ENCODE measurements at places on chromosomes 5 and 9.

GRCh38 chr9:132597073-132597775, 14.8 kb downstream of the BARHL1 start:
- H3K27me3 ChIP-seq = no peaks in the 10 kb centered on the region
- no peak overlapping the region for H3K4me3 ChIP-seq
- no peak overlapping the region for H3K27ac ChIP-seq
- H3K36me3 ChIP-seq = no peaks in the 10 kb centered on the region

GRCh38 chr9:107188376-107188775, 94.7 kb upstream of the RAD23B start:
- no peaks in the 10 kb centered on the region for H3K27me3 ChIP-seq
- H3K4me1 ChIP-seq = no peaks in the 10 kb centered on the region
- H3K36me3 ChIP-seq = no peaks in the 10 kb centered on the region
- no peak for DNase-seq
- H3K27ac ChIP-seq = no peak overlapping the region

DNA sequence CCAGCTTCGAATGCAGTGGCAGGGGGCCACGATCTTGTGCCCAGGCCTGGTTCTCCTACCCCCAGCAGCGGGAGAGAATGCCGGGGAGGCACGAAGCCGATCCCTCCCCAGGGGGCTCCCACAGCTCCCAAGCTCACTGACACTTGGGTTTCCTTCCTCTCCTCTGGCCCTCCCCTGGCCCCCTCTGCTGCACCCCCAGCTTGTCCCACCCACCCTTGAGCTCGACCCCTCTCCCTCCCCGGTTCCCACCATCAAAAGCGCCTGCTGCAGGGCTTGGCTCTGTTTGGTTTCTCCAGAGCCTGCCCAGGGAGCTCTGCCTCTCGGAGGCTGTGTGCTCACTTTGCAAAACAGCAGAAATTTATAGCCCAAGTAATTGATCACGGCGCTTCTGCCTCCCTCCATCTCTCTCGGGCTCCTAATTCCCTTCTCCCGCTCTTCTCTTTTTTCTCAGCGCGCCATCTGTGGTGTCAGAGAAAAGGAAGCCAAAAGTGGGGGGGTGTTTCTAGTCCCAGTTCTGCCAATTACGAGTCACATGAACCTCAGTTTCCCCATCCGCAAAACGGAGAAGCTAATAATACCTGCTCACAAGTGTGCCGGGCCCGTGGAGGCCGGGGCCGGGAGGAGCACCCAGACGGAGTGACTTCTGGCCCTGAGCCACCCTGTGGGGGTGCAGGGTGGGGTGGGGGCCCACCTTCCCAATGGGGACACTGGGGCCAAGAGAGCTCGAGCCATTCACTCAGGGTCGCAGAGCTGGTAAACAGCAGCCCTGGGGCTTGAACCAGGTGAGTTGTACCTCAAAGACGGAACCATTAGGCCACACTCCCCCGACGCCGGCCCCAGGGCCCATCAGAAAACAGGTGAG, 141.2 kb upstream of the IER5L start:
- H3K4me3 ChIP-seq = no peak overlapping the region
- H3K27ac ChIP-seq = no peak overlapping the region
- no peaks in the 10 kb centered on the region for H3K27me3 ChIP-seq
- peaks cover 15% of the 10 kb centered on the region for H3K4me1 ChIP-seq
- DNase-seq = no peak

GRCh38 chr9:115393976-115394775, 276.2 kb upstream of the TNC start:
- no peaks in the 10 kb centered on the region for H3K27me3 ChIP-seq
- no peak for DNase-seq
- no peak overlapping the region for H3K4me3 ChIP-seq
- no peak overlapping the region for H3K27ac ChIP-seq
- 0 out of 2 replicates have a peak, but pooled peaks cover 5% of the 10 kb centered on the region for H3K4me1 ChIP-seq

DNA sequence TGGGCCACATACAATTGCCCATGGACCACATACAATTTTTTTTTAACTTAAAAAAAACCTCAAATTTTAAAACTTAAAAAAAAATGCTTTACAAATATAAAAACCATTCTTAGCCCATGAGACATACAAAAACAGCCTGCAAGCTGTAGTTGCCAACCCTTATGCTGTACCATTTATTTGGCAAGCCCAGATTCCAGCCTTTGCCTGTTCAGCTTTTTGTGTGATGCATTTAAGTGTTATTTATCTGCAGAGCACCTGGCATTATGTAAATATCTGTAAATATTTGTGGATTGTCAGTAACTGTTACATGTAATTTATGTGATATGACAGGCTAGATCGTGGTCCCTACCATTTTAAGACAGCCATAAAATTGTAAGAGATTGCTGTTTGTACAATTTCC, 32.6 kb downstream of the HEXB start:
- no peaks in the 10 kb centered on the region for H3K27me3 ChIP-seq
- no peak overlapping the region for H3K27ac ChIP-seq
- no peaks in the 10 kb centered on the region for H3K4me1 ChIP-seq
- DNase-seq = no peak

DNA sequence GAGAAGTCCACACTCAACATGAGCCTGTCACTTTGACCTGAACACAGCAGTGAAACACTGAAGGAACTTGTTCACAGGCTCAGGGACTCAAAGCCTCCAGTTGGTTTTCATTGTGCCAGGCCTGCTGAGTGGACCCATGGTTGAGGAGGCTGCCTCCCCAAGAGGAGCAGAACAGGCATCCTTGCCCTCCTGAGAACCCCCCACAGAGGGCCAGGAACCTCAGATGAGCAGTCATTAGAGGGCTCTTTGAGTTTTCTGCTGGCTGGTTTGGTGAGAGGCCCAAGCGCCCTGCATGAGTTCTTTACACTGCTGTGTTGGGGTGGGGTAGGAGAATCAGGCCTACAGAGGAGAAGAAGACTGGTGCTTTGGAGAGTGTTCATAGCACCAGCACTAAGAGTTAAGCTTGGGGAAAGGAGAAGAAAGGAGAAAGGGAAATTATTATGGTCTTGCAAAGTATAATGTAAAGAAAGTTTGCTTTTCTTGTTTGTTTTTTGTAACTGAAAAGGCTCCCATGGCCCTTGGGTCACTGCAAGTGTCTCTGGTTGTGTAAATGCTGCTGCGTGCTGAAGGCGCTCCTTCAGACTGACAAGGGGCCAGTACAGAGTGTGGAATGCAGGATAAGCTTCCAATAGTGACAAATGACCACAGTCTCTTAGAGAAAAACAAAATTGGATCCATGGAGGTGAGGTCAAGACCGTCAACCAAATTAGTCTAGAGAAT, 100.2 kb downstream of the PDE8B start:
- DNase-seq = no peak
- H3K36me3 ChIP-seq = no peaks in the 10 kb centered on the region
- no peak overlapping the region for H3K4me3 ChIP-seq
- H3K27ac ChIP-seq = no peak overlapping the region
- H3K4me1 ChIP-seq = no peaks in the 10 kb centered on the region

DNA sequence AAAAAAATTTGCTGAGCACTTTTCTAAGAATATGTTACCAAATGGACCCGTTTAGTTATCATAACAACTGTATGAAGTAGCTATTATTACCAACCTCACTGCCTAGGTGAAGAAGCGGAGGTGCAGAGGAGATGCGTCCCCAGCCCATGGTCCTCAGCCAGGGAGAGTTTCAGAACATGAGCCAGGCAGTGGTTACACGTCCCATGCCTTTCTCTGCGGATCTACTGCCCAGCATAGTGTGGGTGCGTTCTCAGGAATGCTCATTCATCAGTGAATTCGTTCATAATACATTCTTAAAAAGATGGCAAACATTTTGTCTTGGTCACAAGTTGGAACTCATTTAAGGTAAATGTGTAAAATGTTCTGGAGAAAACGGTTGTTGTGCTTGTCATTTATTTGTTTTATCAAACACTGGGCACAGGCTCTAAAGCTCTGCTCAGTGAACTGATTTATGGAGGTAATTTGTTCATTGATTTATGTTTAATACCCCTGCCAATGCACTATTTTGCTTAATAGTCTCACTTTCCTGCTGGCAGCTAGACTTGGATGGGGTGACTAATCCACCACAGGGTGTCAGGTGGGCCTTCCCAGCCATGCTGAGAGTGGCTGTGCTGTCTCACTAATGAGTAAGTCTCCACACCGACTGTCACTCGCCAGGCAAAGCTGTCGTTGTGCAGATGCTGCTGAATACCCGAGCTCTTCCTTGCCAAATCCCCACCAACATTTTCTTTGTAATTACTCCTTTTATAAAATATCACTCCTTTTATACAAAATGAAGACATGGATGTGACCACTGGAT, 248.8 kb downstream of the TENT4A start:
- DNase-seq = no peak
- H3K4me1 ChIP-seq = no peaks in the 10 kb centered on the region
- no peak overlapping the region for H3K4me3 ChIP-seq
- H3K36me3 ChIP-seq = no peaks in the 10 kb centered on the region
- H3K27me3 ChIP-seq = no peaks in the 10 kb centered on the region
- no peak overlapping the region for H3K27ac ChIP-seq

DNA sequence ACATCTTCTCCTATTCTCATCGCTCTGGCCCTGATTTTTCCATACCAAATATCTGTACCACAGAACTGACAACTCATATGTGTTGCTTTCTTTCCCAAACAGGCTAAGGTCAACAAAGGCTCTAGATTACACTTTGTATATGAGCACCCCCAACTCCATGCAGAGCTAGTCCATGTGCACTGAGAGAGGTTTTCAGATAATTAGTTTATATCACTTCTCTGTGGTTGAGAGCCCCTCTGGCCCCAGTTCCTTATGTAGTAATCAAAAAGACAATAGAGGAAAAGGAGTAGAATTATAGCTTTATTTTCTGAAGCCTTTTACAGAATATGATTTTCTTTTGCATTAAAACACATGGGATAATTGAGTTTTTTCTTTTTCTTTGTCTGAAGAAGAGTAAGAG, 120.0 kb downstream of the TRIO start:
- H3K4me3 ChIP-seq = no peak overlapping the region
- no peak for DNase-seq
- no peaks in the 10 kb centered on the region for H3K36me3 ChIP-seq
- no peaks in the 10 kb centered on the region for H3K27me3 ChIP-seq
- H3K4me1 ChIP-seq = peaks cover 5% of the 10 kb centered on the region
- no peak overlapping the region for H3K27ac ChIP-seq

GRCh38 chr9:15352306-15352705, 45.3 kb upstream of the TTC39B start:
- no peak for DNase-seq
- no peaks in the 10 kb centered on the region for H3K4me1 ChIP-seq
- H3K36me3 ChIP-seq = no peaks in the 10 kb centered on the region
- H3K27ac ChIP-seq = no peak overlapping the region

GRCh38 chr9:134709512-134710270, 68.1 kb downstream of the COL5A1 start:
- peaks cover 68% of the 10 kb centered on the region for H3K27me3 ChIP-seq
- no peak overlapping the region for H3K4me3 ChIP-seq
- H3K27ac ChIP-seq = no peak overlapping the region
- no peaks in the 10 kb centered on the region for H3K4me1 ChIP-seq

DNA sequence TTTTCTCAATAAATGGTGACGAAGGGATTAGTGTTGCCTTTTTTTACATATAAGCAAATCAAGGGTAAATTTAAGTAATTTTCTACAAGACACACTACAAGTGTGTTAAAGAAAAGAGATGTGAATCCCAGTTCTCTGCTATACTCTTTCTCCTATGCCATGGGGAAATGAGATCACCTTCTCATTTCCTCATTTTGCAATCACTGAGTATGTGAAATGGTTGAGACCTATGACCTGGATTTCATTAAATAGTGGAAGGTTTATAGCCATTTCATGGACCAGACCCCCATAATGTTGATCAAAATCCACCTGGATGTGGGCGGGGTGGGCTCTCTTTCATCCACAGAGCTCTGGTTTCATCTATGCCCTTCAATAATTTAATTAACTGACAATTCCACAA, 66.9 kb upstream of the SLIT3 start:
- no peak overlapping the region for H3K4me3 ChIP-seq
- no peaks in the 10 kb centered on the region for H3K36me3 ChIP-seq
- H3K27ac ChIP-seq = no peak overlapping the region
- no peaks in the 10 kb centered on the region for H3K27me3 ChIP-seq
- no peak for DNase-seq

- no peaks in the 10 kb centered on the region for H3K4me1 ChIP-seq
- no peaks in the 10 kb centered on the region for H3K27me3 ChIP-seq
- no peak overlapping the region for H3K4me3 ChIP-seq
- DNase-seq = no peak
- no peak overlapping the region for H3K27ac ChIP-seq
Measured at GRCh38 chr5:152118676-152119470, 194.2 kb upstream of the GLRA1 start.

DNA sequence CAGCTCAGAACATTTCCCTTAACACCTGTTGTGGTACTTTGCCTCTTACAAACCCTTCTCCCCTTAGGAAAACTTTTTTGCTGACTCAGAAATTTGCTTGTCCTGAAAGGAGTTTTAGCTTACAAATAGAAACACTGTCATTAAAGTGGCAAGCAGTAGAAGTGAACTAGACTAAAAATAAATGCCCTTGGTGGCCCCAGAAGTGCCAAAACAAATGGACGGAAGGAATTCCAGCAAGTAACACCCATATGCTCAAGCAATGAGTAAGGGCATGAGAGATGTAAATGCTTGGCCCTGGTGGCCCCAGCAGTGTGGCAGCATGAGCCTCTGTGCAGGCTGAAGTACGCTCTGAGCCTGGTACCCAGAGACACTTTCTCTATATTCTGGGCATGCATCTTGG, 8.6 kb downstream of the VLDLR start:
- no peak overlapping the region for H3K4me3 ChIP-seq
- no peak for DNase-seq
- H3K36me3 ChIP-seq = no peaks in the 10 kb centered on the region

All from MM.1S (cell line).